ENCODE measurements at places on chromosomes 6 and 20.

- no peak for DNase-seq
Measured at GRCh38 chr20:1897541-1897940, 2.3 kb downstream of the SIRPA start.

DNA sequence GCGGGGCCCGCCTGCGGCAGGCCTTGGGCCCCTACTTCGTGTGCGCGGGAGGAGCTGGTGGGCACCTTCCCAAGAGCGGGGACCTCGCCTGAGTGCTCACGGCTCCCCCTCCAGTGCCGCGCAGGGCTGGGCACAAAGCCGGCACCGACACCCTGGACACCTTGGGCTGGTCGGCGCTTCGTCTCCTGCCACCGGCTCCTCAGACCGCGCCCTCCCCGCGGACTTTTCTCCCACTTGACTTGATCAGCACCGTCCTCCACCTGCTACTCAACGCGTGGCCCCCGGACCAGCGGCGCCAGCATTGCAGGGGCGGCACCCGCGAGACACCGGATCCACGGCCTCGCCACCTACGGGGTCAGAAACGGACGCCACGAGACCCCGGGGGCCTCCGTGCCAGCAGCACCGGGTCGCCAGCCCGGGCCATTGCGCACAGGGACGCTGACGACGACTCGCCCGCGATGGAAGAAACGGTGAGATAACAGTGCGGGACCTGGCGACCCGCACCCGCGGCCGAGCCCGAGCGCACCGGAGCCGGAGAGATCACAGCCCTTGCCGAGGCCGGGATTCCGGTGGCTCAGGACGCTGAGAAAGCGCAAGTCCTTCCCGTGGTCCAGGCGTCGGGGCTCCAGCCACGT lies 154.2 kb downstream of the DLL1 start:
- DNase-seq, result no peak

DNA sequence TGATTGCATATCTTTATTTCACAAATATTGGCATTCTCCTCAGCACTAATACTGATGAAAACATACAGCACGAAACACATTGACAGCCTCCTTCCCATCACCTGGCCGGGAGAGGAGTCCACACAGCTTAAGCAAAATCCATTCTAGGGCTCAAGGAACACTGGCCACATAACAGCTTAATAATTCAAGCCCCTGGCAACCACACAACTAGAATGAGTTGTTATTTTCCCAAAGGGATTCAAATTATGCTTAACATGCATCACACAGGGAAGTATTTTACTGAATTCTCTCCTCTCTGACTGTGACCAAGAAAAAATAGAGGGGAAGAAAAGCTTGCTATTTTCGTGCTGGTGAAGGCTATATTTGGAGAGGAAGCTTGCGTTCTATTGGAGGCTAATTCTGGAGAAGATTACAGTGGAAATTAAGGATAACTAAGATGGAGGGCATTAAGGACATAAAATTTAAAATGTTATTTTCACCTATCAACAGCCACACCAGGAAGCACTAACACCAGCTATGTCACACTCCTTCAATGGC lies 198.5 kb downstream of the ADGRG6 start:
- no peak for DNase-seq

DNA sequence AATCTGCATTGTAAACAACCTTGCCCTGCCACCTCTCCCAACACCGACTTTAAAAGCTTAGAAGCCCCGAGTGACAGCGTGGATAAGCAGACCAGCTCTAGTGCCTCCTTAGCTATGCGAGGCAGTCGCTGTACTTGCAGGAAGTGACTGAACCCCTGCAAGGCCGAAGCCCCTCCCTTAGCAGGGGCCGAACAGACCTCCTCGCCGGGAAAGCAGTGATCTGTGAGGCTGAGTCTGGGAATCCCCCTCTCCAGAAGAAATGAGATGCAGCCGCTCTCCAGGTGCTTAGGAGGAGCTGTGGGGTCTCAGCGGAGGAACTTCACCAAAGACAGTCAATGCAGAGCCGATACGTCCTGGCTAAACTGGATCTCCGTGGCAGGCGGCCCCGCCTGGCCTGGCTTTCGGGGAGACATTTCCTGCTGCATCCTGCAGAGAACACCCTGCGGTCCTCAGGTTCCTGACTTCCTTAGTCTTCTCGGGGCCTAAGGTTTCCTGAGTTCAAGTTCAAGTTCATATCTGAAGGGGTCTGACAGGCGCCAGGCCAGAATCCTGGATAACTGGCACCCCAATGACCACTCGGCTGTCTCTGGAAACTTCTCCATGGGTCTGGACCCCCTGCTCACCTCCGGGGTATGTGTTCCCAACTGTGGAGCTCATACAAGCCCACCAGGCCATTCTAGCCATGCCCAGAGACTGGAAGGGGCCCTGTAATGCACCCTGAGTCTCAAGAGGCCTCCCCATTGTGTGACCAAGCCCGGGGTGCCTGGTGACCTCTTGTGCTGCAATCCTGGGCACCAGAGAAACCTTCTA lies 20.4 kb upstream of the FRMD1 start:
- DNase-seq, result no peak

DNA sequence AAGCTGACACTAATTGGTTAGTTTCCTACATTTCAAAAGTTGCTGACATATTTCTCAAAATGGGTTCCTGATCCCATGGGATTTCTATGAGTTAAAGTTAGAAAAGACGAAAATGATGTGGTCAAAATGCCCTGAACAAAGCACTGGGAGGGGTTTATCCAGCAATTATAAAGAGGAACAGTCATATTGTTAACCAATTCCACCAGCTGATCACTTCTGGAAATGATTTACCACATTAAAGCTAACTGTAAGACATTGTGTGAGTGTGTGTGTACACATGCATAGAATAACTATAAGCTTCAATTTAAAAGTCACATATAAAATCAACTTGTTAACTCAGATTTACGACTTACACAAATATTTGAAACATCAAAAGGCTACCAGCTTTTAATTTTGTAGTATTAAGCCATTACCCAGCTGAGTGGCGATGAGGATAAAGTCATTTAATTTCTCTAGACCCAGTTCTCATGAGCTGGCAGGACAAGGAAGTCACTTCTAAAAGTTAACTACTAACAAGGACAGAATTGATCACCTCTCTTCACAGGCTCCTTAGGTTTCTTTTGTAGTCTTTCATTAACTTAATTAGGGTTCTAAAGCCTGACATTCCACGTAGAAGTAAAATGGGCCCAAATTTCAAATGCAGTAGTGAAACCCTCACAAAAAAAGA lies 40.4 kb downstream of the MAN1A1 start:
- DNase-seq, result no peak

GRCh38 chr6:141307309-141307998 lies 825.3 kb upstream of the GJE1 start:
- no peak for DNase-seq

Data from NCI-H2171 treated with DMSO at 0.1 percent for 48 hours (cell line).